Stimulated activated CD4-positive, alpha-beta T cell treated with anti-CD3 and anti-CD28 coated beads, TNF-alpha, amount 100 ng/mL, for 24 hours (primary cell): ENCODE measurements at places on chromosomes 4 and X.

- no peak for DNase-seq
Measured at GRCh38 chr4:75973766-75974165, 17.0 kb downstream of the SDAD1 start.

DNA sequence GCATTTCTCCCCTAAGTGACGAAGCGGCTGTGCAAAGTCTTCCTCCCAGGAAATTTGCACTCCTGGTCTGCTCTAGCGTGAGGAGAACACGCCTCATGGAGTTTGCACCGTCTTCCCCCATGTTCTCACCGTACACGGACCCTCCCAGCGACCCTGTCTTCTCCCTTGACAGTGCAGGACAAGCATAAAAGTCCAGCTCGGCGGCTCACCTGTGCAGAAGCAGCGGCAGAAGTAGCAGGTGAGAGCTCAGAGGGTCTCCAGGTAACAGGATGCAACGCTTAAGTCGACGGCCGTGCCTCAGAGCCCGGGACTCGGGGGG, 314 bp downstream of the P2RY8 start:
- DNase-seq = no peak

DNA sequence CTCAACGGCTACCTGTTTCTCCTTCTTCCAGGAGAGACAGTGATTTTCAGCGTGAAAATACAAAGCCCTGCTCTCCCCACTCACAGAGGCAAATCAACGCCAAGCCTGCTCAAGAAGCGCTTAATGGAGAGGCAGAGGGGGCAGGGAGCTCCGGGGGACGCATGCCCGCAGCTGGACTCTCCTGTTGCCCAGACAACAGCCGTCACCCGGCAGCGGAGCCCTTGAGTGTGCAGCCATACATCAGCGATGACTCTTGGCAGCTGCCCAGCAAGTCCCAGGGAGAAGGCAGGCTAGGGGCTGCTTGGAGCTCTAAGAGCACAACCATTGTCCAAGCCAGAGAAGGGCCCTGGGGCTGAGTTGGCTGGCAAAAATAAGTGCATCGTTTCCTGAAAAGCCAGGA, 71.0 kb upstream of the AFAP1 start:
- DNase-seq = no peak

- DNase-seq = no peak
Measured at GRCh38 chr4:101987623-101988243, 197.2 kb downstream of the BANK1 start.

GRCh38 chr4:98775672-98776071, 117.3 kb upstream of the TSPAN5 start:
- DNase-seq = no peak

DNA sequence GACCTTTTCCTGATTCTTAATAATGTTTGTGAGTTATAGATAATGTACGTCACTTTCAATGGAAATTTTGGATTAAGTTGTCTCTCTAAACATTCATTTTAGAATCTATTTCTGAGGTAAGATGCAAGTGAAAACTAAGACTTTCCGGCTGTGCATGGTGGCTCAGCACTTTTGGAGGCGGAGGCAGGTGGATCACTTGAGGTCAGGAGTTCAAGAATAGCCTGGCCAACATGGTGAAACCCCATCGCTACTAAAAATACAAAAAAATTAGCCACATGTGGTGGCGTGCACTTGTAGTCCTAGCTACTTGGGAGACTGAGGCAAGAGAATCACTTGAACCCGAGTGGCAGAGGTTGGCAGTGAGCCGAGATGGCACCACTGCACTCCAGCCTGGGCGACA, 524.6 kb upstream of the SLIT2 start:
- DNase-seq = no peak

DNA sequence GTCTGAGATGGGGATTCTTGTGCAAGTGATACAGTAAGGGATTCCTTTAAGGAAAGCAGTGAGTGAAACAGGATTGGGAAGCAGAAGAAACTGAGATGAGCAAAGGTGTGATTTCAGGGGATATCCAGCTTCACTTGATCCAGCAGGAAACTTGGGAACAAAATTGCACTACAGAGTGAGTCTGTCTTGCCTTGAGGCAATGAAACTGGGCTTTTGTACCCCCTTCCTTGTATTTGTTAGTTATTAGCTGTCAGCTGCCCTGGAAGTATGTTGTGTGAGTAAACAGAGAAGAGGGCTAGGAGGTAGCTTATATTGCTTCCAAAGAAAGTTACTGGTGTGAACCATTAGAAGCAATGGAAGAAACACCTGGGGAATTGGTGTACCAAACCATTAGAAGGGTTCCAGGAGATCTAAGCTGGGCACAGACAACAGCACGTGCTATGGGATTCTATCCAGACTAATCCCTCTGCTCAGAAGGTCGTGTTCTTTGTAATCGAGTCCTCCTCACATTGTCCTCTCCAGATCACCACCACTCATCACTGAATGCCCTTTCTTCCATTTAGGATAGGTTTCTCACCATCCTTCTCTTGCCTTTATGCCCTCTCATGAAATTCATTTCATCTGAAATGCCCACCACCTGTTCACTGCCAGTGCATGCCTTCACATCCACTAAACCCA, 76.0 kb downstream of the PDLIM5 start:
- no peak for DNase-seq

GRCh38 chr4:160927311-160927710, 1236.5 kb downstream of the FSTL5 start:
- DNase-seq = no peak

GRCh38 chr4:108359130-108359985, 190.6 kb upstream of the LEF1 start:
- no peak for DNase-seq

DNA sequence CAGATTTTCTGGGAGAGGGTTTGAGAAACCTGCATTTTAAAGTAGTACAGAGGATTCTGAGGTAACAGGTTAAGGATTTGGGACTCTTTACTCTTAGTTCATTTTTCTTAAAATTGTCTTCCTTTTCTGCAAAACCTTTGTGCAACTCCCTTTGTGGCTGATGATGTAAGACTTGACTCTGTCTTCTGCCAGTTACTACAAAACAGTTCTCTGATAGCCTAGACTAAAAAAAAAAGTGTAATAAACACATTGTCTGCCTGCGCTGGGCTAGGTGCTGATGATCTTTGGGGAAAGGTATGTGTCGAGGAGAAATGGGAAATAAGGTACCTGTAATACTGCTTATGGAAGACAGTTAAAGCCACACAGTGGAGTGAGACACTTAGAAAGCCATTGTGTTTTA, 28.7 kb downstream of the IL13RA1 start:
- no peak for DNase-seq

DNA sequence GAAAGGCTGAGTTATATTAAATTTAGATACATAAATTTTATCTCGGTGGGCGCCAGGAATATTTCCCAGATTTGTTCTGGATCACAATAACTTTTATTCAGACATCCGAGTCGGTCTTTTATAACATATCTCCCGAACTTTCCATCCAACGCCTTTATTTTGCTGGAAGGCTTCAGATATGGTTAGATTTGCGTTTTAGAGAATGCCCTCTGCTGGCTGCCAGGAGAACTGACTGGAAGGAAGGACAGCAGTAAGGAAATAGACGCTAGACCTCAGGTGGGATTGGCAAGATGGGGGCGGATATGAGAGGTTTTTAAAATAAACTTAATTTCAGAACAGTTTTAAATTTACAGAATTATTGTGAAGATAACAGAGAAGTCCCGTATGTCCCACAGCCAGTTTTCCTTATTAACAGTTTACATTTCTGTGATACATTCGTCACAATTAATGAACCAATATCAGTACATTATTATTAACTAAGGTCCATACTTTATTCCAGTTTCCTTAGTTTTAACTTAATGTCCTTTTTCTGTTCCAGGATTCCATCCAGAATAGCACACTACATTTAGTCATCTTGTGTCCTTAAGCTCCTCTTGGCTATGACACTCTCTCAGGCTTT, 4.6 kb upstream of the KANTR start:
- no peak for DNase-seq

GRCh38 chr4:27635936-27636913, 775.6 kb downstream of the STIM2 start:
- no peak for DNase-seq

- DNase-seq = no peak
Measured at GRCh38 chr4:103422467-103423219, 224.5 kb upstream of the CENPE start.

- DNase-seq = no peak
Measured at GRCh38 chr4:131207589-131207988, 1941.5 kb upstream of the PCDH10 start.

DNA sequence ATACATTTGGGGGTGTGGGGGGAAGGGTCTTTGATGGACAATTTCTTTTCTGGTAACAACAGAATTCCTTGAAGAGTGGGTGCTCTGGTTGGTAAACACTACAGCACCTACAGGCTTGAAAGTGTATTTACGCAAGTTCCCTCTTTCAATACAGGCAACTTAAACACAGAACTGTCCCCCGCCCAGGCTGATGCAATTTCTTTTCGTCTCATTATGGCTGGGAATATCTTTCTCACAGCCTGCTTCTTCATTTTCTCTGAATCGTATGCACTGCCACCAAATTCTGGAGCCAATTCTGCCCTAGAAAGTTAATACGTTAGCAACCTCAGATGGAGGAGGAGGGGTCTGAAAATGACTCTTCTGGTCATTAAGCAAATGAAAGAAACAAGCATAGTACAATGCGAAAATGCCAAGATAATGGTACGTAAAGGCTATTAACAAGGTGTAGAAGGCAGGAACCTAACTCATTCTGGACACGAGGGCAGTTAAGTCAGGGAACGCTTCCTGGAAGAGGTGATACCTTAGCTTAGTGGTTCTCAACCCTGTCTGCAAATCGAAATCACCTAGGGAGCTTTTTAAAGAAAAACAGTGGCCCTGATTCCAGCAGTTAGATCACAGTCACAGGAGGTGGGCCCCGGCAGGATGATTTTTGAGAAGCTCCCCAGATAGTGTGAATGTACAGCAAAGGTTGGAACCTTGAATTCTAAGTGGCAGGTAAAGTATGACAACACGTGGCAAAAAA, 1.0 kb downstream of the AGA start:
- DNase-seq = no peak

DNA sequence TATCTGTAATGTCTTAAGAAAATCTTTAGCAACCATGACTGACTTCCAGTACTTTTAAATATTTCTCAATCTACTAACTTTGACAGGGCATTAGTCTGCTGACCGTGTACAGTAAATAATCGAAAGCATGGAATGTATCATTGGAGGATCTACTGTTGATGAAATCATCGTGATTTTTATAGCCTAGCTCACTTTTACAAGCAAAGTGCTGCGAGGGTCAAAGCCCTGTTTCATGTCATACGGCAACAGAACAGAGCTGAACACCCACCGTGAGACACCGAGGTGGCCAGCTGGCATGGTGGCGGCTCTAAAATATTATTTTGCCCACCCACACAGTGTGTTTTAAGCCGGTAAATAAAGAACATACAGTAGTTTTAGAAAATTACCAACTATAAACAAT, 679.3 kb downstream of the FAT4 start:
- DNase-seq = no peak
